Effector CD4-positive, alpha-beta T cell (primary cell): ENCODE measurements at places on chromosomes 5 and 9.

DNA sequence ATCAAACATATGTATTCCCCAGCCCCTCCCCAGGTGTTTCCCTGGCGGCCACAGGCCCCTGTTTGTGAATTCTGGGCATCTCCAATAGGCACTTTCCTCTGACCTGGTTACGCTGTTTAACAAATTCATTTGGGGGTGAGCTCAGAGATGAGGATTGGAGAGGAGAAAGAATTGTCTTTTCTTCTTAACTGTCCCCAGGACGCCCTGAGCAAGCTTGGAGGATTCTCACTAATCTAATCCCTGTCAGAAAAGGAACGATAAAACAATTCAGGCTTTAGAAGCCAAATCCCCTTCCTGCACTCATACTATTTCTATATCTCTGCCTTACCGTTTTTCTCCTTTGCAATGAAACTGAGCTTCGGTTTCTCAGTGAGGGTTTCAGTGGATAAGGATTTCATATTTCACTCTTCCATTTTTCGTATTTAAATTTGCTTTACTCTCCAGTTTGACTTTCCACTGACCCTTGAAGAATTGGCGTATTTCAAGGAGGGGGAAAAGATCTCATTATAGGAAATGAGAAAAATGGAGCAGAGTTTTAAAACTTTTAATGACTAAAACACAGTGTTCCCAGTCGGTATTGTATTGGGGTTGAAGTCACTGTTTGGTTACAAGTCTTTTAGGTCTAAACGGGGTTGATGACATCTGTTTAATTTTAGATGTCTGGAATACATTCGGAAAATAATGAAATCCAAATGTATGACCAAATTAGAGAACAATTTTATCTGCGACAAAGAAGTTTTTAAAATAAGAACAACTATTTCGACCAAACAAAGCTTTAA, 180.1 kb downstream of the MACROH2A1 start:
- DNase-seq = no peak

DNA sequence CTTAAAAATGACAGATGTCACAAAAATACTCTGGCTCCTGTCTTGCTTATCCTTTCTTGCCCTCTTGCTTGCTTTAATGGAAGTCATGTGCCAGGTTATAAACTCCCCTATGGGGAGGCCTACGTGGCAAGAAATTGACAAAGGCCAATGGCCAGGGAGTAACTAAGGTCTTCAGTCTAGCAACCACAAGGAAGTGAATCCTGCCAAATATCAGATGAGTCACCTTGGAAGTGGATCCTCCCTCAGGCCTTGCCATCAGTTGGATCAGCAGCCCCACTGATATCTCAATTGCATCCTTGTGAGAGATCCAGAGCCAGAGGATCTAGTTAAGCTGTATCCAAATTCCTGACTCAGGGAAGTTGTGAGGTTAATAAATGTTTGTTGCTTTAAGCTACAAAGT, 82.8 kb downstream of the CAAP1 start:
- no peak for DNase-seq

- no peak for DNase-seq
These were observed 4.0 kb downstream of the BRD3 start for GRCh38 chr9:134063571-134064450.

DNA sequence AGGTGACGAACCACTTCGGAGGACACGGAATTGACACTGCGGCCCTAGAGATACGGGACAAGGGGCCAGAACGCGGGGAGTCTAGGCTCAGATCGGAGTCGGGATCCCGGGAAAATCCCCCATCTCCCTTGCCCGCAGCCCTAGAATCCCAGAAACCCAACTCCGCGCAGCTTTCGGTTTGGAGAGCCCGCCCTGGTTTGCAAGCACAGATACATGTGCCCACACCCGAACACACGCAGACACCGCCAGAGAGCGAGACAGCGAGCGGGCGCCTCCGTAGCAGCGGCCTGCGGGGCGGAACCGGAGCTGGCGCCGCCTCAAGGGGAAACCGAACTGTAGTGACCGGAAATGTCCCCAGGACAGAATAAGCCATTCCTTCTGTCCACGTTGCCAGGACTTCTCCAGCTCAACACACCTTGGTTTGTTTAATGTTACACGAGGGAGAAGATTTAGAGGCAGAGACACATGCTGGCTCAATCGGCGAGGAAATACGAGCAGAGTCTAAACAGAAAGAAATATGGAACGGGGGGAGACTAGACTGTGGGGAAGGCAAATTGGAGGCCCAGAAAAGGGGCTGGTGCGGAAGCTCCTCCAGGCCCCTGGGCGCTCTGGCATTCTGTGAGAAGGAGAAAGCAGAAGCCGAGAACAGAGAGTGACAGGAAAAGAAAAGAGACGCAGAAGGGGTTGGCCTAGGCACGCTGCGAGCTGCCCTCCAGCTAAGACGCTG, 2.9 kb upstream of the PAX5 start:
- no peak for DNase-seq

DNA sequence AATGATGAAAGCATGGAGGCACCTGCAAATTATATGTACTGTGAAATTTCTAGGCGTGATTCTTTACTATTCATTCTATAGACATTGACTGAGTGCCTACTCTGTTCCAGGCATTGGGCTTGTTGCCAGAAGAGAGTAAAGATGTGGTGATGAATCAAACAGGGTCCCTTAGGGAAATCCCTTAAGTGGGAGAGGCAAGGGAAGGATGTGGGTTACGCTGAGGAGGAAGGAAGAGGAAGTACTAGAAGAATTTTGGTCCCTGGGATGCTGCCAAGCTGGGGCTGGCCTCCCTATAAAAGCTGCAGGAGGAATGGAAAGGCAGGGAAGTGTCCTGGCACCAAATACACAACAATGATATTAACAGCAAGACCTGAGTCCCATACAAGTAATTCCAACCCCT, 76.7 kb upstream of the SPOCK1 start:
- DNase-seq = no peak

GRCh38 chr9:114738581-114739316, 56.8 kb upstream of the TEX48 start:
- peak; percentile 60 for DNase-seq

GRCh38 chr5:67246108-67246507, 49.5 kb upstream of the CD180 start:
- DNase-seq = peak; percentile 27

DNA sequence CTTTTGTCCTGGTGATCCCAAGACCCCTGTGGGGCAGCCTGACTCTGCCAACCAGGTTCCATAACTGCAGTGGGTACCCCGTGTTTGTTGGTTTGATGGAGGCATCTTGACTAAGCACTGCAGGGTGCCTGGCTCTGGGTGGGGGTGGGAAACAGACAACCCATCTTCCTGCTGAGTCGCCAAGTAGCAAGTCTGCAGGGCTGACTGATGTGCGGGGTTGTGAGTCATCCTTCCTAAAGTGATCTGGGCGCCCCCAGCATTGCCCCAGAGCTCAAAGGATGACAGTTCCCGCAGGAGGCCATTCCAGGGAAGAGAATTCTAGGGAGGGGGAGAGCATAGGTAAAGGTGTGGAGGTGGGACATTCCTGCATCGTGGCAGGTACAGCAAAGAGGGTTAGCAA, 23.5 kb downstream of the DAB2IP start:
- DNase-seq = no peak

GRCh38 chr5:33588654-33589372, 148.0 kb downstream of the TARS1 start:
- no peak for DNase-seq

- no peak for DNase-seq
These were observed 2.2 kb upstream of the OR2S2 start for GRCh38 chr9:35960039-35960655.

DNA sequence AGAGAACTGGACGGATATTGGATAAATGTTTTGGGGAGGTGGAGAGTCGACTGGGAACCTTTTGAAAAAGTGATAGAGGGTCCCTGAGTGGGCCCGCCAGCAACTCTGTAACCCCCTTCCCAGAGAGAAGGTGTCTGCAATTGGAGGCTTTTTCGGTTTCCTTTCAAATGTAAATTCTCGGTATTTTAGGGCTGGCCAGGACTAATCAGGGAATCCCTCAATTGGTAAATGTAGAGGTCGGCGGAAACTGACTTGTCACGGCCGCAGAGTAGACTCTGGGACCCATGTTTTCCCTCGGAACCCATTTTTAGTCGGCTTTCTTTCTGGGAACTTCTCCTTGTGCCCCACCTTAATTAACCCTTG, 524 bp downstream of the CCNB1 start:
- no peak for DNase-seq

- no peak for DNase-seq
These were observed 18.4 kb downstream of the NKD2 start for GRCh38 chr5:1026700-1027621.

DNA sequence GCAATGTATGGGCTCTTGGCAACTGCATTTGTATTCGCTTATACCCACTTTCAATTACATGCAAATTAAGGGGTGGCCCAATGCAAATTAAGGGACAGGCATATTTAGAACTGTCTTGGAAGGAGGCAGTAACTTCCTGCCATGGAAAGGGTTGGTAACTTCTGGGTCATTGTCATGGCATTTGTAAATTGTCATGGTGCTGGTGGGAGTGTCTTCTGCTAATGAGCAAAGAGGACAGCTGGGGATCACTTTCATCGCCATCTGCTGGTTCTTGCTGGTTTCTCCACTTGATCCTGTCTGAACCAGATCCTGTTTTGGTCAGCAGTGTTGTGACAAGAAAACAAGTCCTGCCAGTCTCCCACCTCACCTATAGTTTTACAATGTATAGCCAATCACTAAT, 23.3 kb upstream of the UGT3A2 start:
- no peak for DNase-seq

GRCh38 chr5:177540438-177540837, 13.9 kb downstream of the FAM193B start:
- no peak for DNase-seq

GRCh38 chr9:69412741-69413150, 87.7 kb downstream of the ENTREP1 start:
- no peak for DNase-seq

DNA sequence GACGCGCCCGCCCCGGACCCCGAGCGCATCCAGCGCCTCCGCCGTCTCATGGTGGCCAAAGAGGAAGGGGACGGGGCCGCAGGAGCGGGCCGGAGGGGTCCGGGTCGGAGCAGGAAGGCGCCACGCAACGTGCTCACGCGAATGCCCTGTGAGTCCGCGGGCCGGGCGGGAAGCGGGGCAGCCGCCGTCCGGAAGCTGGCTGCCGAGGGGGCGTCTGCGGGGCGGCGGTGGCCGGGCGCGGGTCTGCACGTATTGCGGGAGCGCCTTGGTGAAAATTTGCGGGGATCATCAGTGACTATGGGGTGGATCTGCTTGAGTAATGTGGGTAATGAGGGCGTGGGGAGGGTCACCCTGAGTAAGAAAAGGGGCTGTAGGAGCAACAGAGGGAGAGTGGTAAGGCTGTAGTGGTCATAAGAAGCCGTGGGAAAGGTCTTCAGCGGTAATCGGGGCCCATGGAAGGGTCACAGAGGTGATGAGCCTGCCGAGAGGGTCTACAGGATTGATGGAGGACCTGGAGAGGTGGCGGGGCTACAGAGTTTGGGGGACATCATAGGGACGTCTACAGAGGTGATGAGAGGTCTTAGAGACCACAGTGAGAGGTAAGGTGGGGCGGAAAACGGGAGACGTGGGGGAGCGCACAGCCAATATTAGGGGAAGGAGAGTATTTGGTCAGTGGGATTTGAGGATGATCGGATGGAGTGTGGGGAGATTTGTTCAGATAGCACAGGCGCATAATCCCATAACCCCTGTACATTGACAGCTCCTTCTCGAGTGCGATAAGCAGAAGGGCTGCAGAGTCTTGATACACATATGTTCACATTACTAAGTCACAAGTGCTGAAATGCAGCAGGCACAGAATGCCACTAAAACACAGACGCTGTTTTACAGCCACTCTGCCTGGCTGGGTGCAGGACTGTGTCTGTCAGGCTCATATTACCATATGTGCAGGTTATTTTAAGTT, 819 bp downstream of the LSM11 start:
- DNase-seq = no peak

GRCh38 chr5:38032149-38032548, 192.3 kb upstream of the GDNF start:
- no peak for DNase-seq

DNA sequence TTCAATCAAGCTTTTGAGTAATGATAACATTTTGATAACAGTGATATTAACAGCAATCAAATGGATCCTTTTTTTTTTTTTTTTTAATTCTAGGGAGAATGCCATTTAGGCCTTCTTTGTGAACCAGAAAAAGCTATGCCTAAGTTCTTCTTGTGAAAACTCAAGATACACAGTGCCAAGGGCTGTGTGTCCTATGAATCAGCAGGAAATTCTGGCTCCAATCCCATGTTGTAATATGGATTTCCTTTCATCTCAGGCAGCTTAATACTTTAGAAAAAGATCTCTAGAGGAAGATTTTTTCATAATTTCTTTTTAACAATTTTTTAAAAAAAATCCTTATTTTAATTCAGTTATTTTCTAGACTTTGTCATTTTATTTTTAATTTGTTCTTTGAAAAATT, 96.1 kb downstream of the NUDT12 start:
- DNase-seq = no peak

- no peak for DNase-seq
These were observed 104.8 kb upstream of the TBC1D2 start for GRCh38 chr9:98360176-98360708.

- no peak for DNase-seq
These were observed 11.1 kb downstream of the CD74 start for GRCh38 chr5:150401376-150402228.

- no peak for DNase-seq
These were observed 439.6 kb downstream of the CSNK1G3 start for GRCh38 chr5:123951582-123951977.

GRCh38 chr5:120532835-120533234, 68.7 kb downstream of the PRR16 start:
- no peak for DNase-seq

DNA sequence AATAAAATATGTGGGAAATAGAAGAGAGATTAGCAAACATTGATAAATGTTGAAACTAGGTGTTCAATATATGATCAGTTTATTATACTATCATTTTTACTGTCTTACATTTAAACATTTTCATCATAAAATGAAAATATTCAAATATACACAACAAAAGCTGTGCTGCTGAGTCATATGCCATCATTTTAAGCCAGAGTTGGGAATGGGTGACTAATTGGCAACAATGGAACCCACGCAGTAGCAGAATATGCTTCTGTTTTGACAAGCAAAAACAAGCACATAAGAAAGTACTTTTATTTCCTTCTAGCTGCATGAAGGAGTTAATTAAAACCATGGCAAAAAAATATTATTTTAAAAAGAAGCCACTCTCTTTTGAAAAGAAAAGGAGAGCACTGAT, 340.0 kb upstream of the EDIL3 start:
- DNase-seq = no peak

GRCh38 chr5:28809811-28810750, 1771.7 kb upstream of the CDH9 start:
- DNase-seq = no peak

- no peak for DNase-seq
These were observed 4.0 kb upstream of the HNRNPA0 start for GRCh38 chr5:137758121-137758520.

- DNase-seq = no peak
These were observed 134.4 kb downstream of the ADAMTSL1 start for GRCh38 chr9:18608371-18608770.

- no peak for DNase-seq
These were observed 50.4 kb upstream of the RGMB start for GRCh38 chr5:98723061-98723460.
